Right ventricle myocardium inferior (tissue), 1 donor: ENCODE measurements at places on chromosomes 16 and 17.

DNA sequence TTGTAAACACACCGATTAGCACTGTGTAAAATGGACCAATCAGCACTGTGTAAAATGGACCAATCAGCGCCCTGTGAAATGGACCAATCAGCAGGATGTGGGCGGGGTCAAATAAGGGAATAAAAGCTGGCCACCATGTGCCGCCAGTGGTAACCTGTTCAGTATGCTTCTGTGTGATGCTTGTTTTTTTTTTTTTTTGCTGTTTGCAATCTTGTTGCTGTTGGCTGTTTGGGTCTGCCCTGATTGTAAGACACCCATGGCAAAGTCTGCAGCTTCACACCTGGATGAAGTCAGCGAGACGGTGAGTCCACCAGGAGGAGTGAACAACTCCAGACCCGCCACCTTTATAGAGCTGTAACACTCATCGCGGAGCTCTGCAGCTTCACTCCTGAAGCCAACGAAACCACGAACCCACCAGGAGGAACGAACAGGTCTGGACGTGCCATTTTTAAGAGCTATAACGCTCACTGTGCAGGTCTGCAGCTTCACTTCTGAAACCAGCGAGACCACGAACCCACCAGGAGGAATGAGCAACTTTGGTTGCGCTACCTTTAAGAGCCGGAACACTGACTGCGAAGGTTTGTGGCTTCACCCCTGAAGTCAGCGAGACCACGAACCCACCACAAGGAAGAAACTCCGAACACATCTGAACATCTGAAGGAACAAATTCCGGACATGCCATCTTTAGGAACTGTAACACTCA, 85.0 kb upstream of the MED9 start:
- no peak for DNase-seq

DNA sequence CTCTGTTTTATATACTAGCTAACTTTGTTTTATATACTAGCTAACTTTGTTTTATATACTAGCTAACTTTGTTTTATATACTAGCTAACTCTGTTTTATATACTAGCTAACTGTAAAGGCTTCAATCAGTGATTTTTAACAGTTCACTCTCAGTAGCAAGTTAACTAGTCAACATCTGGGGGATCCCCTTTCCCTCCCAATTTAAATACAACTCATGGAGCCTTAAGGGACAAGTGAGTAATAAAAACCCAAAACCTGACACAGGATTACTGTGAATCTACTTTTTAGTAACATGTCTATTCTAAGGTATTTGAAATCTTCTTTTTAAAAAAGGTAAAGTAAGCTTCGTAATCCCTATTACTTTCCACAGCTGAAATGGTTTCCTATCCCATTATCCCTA, 32.2 kb downstream of the FAM222B start:
- no peak for DNase-seq

DNA sequence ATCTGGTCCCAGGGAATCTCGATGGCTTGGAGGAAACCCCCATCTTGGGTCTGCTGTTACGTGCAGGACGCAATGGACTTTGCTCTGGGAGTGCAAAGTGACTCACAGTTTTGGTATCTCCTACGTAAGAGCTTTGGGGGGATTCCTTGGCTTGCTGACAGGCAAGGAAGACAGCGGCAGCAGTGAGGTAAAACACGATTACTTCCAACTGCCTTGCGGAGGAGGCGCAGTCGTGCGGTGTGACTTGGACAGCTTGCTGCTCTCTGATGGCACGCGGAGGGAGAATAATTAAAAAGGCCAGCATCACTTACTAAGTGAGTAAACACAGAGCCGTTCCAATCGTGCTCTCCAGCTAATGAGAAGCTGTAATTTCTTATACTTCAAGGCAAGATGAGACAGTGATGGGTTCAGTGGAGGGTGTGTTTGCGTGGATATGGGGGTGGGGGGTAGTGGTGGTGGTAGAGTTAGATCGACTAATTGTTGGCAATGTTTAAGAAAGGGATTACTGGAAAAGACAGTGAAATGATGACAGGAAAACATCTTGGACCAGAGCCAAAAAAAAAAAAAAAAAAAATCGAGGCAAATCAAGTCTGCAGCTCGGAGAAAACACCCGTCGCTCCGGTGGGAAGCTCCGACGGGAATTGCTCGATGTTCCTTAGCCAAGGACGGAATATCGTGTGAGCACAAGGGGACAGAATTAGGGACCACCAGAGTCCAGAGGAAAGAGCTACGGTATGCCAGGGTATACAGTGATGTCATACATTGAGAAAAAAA, 184.8 kb upstream of the ZFHX3 start:
- DNase-seq = no peak

GRCh38 chr16:70267516-70267915, 15.8 kb upstream of the EXOSC6 start:
- no peak for DNase-seq

GRCh38 chr16:12026741-12027490, 50.4 kb downstream of the SNX29 start:
- no peak for DNase-seq

- DNase-seq = no peak
These were observed 20.8 kb upstream of the PIK3R5 start for GRCh38 chr17:8986295-8986694.

GRCh38 chr17:47857551-47858455, 6.8 kb upstream of the SP6 start:
- DNase-seq = no peak

GRCh38 chr16:84761448-84762368, 58.1 kb upstream of the CRISPLD2 start:
- no peak for DNase-seq

DNA sequence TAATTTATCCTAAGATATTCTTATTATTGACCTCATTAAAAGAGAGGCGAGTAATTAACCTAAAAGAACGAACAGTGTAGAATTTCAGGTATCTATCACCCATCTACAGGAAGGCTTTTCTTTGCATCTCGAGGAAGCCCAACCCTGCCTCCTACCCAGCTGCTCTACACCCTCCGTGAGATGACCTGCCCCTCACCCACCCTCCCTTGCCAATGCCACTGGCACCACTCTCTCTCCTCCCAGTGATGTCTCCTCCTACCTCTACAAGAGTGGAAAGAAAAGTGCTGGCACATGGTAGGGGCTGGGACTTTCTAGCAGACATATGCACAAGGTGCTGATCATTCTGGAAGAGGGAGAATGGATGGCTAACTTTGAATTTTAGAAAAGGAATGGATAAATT, 22.9 kb upstream of the FOXJ1 start:
- no peak for DNase-seq
